ENCODE measurements at places on chromosomes 7 and 10.
A peak's percentile ranks its signal among the peaks of the same experiment; 100 is the strongest.

GRCh38 chr10:28293236-28294168 is 9.4 kb downstream of the MPP7 start:
- no peak for DNase-seq

GRCh38 chr10:72334825-72335393 is 19.8 kb downstream of the DNAJB12 start:
- DNase-seq = peak; percentile 100

GRCh38 chr7:17318146-17318545 is 19.7 kb downstream of the AHR start:
- peak; percentile 42 for DNase-seq

- no peak for DNase-seq
Observed at GRCh38 chr7:143980746-143981510, 19.2 kb upstream of the OR6B1 start.

GRCh38 chr7:11570205-11570604 is 261.8 kb downstream of the THSD7A start:
- DNase-seq = no peak

- no peak for DNase-seq
Observed at GRCh38 chr7:32393861-32394260, 96.3 kb downstream of the LSM5 start.

- DNase-seq = peak; percentile 91
Observed at GRCh38 chr7:47266131-47266706, 315.7 kb downstream of the TNS3 start.

DNA sequence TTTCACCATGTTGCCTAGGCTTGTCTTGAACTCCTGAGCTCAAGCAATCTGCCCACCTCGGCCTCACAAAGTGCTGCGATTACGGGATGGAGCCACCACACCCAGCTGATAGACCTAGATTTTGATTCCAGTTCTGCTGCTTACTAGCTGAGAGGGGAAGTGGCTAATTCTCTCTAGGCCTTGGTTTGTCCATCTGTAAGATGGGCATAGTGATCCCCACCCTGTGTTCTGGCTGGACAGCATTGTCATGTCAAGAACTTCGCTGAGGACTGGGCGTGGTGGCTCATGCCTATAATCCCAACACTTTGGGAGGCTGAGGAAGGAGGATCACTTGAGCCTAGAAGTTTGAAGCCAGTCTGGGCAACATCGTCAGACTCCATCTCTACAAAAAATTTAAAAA is 17.4 kb upstream of the CCL24 start:
- no peak for DNase-seq

DNA sequence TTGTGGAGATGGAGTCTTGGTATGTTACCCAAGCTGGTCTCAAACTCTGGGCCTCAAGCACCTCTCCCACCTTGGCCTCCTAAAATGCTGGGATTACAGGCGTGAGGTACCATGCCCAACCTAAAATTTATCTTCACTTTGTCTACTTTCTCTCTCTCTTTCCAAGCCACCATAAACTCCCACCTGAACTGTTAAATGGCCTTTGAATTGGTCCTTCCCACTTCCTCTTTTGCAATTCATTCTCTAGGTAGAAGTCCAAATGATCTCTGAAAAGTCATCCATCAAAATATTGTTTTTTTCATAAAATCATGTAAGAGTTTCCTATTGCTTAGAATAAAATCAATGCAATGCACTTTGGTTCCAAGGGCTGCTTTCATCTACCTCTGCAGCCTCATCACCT is 90.1 kb upstream of the CELF2 start:
- no peak for DNase-seq

DNA sequence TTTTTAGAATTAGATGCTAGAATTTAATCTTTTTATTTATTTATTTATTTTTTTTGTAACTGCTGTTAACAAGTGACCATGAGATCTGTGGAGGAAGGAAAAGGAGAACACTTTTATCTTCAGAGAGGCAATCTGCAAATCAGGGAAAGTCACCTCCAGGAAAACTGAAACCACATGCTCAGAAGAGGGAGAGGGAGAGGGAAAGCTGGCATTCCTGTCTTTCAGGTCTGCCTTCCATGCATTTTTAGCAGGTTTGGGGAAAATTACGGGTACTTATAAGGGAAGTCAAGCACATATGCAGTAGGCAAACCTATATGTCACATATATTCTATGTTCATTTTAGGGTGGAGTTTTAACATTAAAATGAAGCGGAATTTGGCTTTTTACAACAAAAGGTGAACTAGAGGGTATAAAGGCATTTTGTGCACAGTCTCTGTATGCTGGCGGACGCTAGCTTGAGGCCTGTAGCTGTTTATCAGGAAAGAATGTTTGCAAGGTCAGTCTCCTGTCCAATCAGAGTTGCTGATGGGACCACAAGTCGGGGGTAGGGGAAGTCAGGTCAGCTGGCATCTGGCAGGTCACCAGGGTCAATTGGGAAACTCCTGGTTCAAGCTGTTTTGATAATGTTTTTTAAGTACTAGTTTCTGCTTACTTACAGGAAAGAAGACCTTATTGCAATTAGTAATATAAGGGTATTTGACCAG is 333.5 kb downstream of the GPR158 start:
- DNase-seq = no peak

DNA sequence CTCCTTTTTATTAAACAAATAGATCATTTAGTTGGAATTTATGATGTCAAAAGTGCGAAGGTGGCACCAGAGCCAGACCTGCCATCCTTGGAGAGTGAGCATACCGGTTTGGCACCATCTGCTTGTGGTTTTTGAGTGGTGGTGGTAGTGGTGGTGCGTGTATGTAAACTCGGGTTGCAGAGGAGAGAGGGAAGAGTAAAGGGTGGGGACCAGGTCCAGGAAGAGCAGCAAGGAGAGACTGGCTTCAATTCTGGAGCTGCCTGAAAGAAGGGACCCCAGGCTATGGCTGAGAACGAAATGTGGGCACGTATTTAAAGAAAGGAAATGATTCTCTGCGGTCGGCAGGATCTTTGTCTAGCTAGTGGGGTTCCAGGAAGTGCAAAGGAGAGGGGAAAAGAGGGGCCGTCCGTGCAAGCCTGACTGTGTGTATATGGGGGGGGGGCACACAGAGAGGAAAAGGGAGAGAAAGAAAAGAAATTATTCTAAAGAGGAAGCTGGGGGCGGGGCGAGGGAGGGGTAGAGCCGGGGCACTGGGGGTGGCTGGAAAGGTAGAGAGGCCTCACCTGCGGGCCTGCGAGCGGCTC is 448 bp upstream of the GOLGA7B start:
- DNase-seq = no peak

DNA sequence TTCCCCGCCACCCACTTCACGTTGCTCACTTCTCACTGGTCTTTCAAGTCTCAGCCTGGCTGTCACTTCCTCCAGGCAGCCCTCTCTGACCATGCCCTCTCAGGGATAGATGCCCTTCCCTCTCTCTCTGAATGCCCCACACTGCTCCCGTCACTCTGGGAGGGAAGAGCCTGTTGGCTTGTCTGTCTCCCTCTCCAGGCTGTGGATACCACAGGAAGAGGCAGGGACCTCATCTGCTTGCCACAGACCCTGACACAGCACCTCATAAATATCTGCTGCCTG is 93.1 kb downstream of the OAT start:
- DNase-seq = no peak

GRCh38 chr7:45726883-45727282 is 146.0 kb downstream of the CCDC201 start:
- DNase-seq = no peak

DNA sequence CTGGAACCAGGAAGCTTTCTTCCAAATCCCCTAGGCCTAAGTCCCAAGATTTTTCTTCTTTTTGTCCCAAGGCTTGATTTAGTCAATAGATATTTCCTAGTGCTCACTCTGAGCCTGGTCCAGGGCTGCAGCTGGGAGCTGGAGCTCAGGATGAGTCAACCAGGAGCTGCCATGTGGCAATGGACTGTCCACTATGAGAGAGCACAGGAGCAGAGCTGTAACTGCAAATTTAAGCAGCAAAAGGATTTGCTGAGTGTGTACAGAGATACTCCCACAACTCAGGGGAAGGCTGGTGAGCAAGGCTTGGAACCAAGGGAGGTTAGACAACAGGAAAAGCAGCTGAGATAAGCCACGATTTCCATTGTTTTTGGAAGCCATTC is 92.1 kb upstream of the CXCL12 start:
- no peak for DNase-seq

DNA sequence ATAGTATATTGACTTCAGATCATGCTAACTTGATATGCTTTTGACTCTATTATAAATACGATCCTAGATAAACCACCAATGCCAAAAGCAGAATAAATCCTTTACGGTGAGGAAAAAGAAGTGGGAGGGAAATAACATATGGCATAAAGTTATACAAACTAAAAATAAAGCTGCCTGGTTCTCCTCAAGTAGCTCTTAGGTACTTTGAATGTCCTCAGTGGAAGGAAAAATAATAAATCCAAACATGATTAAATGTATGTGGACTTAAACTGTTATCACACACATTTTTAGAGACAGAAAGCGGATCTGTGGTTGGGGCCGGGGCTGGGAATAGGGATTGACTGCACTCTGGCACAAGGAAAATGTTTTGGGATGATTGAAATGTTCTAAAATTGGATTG is 23.6 kb downstream of the EEPD1 start:
- no peak for DNase-seq

Measured in astrocyte of the hippocampus (primary cell).